Large intestine (tissue), 12 donors: ENCODE measurements at places on chromosomes 7 and 10.

DNA sequence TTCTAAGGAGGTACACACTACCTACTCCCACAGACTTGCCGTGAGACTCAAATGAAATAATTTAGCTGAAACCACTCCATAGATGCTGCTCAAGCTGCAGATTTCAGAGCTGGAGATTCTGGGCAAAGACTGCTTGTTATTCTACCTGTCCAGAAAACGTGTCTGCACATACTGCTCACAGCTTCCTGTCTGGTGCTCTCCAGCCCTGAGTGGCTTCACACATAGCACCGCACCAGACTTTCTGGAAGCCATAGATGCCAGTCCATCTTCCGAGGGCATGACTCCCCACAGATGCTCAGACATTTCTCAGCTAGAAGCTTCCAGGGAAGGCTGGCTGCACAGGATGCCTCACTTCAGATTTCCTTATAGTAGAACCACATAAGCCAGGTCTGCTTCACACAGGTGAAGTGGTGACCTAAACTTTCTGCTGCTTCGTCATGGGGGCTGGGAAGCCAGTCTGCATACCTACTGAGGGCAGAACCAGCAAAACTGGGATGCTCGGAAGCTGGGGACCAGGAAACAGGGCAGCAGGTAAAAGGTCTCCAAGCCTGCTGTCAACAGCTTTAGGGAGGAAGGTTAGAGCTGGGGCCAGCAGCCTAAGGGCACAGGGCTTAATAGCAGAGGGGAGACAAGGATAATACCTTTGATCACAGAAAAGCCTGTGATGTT, 18.2 kb downstream of the CCDC6 start:
- no peak for DNase-seq

DNA sequence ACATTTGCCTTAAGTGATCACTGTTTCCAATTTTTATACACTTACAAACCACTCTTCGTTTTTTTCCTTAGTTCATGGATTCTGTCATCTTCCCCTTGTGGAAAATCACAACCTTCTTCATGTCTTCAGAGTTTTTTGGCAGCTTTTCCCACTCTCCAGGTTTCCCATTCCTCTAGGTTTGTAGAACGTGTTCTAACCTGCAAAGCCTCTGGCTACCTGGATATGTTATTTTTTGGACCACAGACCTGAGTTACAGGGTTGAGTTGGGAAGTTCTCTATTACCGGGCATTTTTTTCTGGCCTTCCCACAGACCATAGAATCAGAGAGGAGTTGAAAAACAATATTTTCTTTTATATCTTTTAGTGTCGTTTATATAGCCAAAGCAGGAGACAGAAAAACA, 30.2 kb downstream of the NRG3 start:
- DNase-seq: no peak

GRCh38 chr10:127148933-127149220, 47.5 kb downstream of the INSYN2A start:
- DNase-seq: no peak

DNA sequence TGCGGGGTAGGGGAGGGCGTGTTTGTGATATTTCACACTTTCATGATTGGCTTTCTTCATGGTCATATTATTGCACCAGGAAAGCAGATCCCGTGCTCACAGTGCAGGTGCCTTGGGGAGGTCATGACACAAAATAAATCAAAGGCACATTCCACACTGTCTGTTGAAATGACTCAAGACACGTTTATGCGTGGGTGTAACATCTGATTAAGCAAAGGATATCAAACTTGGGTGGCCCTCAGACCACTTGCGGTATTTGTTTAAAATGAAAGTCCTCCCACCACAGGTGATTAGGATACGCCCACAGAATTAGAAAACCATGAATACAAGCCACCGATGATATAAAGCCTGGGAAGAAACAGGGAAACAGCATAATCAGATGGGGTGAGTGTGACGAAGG, 51.1 kb downstream of the SVIL start:
- DNase-seq: no peak

GRCh38 chr10:69492746-69493462, 41.6 kb downstream of the TSPAN15 start:
- no peak for DNase-seq

- DNase-seq: peak; percentile 85
Measured at GRCh38 chr7:151129117-151129959, 38.2 kb downstream of the GBX1 start.

GRCh38 chr7:73351447-73352167, 23.6 kb downstream of the FKBP6 start:
- no peak for DNase-seq

DNA sequence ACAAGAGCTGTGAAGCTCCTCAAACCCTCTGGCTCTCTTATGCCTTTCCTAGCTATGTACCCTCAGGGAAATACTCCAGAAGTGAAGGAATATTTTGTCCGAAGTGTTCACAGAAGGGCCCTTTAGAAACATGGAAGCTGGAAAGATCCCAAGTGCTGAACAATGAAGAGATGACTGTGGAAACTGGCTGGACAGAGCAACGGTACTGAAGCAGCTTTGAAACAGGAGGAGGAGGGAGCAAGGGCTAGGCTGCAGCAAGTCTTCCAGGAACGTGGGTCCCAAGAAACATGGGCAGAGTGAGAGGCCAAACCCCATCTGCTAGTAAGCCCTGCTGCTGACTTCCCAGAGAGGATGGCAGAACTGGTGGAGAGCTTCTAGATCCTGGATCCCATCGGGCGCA, 3.0 kb upstream of the PSAP start:
- DNase-seq: no peak

- DNase-seq: no peak
Measured at GRCh38 chr7:43768201-43768886, 9.9 kb downstream of the BLVRA start.

DNA sequence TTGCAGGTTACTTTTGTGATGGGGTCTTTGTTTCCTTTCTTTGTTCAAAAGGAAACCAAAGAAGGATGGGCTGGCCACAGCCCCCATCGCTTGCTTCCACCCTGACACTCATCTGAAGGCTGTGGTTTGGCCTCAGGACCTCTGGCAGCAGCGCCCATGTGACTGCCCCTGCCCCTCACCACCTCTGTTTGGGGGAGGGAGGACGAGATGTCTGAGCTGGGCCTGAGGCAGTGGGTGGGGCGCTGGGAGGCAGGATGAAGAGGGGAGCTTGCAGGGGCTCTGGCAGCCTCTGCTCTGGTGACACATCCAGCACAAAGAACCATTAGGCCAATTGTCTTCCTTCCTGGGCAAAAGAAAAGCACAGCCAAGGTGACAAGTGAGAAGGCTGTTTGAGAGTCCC, 15.9 kb upstream of the CHST15 start:
- DNase-seq: no peak
